ENCODE measurements at places on chromosomes 11 and 22.

DNA sequence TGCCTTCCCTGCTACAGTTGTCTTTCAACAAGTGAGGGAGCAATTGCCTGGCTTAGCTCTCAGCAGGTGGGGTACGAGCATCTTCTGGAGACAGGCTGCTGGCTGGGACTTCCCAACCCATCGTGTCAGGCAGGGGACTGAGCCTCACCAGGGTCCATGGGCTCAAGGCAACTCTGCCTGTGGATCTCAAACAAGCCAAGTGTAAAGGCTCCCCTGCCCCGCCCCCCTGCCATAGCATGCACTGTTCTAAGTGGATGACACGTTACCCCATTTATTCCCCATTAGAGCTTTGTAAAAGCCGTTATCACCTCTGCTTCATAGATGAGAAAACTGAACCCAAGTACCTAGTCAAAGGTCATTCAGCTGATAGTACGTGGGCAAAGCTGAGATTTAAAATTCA lies 222.9 kb downstream of the NTM start:
- DNase-seq, result no peak

GRCh38 chr11:71145988-71146824 lies 106.2 kb downstream of the SHANK2 start:
- DNase-seq, result no peak

- DNase-seq, result peak; percentile 27
These were observed 3.9 kb downstream of the MYEOV start for GRCh38 chr11:69297787-69298266.

GRCh38 chr11:65634905-65635731 lies 2.8 kb upstream of the SIPA1 start:
- DNase-seq, result no peak

DNA sequence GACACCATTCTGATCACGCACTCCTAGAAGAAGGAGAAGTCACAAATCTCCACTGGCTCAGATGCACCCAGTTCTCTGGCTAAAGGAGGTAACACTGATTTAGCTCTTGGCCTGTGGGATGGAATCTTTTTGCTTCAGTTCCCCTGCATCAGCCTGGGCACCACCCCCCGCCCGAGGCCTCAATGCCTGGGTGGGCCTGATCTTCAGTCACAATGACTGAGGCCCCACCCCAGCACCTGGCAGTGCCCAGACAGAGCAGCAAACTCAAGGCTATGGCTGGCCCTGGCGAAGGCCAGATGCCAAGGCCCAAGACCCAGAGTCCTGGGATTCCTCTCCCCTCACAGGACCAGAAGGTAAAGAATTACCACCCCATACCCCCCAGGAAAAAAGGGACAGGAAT lies 5.0 kb downstream of the CYB561A3 start:
- no peak for DNase-seq

- DNase-seq, result no peak
These were observed 2.6 kb upstream of the C11orf91 start for GRCh38 chr11:33703234-33703633.

DNA sequence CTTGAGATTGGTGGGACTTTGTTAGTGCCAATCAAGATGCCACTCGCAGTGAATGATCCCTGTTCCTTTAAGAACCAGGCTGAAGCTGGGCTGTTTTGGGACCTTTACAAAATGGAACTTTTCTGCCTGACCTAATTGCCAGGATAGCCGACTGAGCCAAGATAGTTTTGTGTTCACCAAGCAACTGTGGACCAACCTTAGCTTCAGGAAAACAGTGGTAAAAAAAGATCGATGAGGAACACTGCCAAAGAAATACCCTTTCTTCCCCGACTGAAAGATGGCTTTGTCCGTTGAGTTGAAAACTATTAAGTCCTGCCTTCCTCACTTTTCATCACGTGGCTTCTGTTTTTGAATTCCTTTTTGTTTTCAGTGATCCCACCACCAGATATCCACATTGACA lies 157.9 kb upstream of the SORL1-AS1 start:
- no peak for DNase-seq

DNA sequence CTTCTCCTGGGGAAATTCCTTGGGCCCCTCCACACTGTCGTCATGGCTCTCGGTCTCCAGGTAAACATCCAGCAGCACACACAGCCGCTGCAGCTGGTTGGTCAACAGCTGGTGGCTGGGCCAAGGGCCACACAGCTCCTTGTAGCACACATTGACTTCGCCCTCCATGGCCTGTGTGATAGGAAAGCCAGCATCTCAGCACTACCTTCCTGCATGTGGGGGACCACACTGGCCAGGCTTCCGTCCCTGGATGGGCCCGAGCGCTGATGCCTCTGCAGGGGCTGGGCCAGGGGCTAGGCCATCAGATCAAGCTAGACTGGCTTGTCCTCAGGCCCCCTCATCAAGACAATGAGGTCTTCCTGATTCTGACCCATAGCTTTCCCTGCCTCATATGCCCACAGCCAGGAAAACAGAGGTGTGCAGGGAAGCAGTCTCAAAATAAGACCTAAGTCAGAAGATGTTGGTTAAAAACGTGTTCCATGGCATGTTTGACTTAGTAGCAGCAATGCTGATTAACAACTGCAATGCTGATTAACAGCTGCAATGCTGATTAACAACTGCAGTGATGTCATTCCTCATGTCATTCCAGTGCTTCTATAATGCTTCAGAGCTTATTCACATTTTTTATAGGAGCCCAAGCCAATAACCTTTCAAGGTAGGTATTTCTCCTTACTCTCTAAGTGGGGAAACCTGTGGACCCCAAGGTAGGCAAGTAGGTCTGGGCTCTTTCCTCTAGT lies 31.3 kb downstream of the NEFH start:
- no peak for DNase-seq

DNA sequence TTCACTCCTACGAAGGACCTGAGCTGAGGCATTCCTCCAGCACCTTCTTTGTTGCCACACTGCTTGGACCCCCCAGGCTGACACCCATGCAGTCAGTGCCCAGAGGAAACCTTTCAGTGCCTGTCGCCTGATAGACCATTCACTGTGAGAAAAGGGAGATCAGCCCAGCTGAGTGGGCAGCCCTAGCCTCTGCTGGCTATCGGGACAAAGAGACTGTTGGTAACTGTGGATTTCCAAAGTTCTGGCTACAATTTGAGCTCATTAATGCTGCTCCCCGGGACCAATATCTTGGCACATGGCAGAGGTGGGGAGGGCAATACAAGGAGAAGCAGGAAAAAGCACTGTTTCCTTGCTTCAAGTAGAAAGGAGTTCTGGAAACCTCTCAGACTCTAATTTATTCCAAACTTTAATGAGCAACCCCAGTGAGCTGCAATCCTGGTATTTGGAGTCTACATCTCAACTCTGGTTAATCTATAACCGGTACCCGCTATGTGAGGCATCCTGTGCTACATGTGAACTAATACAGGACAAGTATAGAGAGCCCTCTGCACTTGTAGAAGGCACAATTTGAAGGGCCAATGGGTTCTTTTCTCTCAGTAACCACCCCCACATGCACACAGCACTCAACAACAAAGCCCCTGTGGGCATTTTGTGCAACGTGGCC lies 200.7 kb upstream of the NCAM1 start:
- DNase-seq, result no peak

- no peak for DNase-seq
These were observed 16.7 kb upstream of the OR9Q1 start for GRCh38 chr11:58006940-58007339.

DNA sequence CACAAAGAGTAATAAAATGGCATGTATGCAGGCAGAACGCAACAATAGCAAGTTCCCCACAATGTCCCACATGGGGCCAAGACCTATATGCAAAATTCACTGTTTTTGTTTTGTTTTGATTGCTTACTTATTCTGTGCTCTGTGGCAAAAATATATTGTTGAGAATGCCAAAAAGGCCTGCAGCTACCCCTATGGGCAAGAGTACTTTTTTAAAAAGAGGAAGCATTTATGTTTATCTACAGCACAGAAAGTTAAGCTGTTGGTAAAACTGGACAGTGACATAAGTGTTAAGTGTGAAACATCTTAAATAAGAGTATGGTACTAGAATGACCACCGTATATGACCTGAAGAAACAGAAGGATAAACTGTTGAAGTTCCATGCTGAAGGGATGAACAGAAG lies 301.9 kb upstream of the ZC3H12C start:
- no peak for DNase-seq

- DNase-seq, result no peak
These were observed 7.0 kb downstream of the FADD start for GRCh38 chr11:70210051-70210501.

DNA sequence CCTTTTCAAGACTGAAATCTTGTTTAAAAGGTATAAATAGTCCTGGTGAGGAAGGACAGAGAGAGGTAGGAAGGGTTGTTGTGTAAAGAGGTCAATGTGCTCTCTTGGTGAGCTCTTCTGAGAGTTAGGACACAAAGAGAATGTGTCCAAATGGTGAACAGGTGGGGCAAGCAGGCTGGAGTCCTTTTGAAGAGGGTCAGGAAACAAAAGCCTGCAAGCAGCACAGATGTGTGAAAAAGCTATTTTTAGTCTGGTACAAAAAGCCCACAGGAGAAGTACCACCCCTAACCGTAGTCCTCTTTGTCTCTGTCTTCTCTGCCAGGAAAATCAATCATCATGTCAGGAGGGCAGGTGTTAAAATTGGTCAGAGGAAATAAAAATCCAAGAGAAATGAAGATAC lies 54.4 kb upstream of the SYN3 start:
- no peak for DNase-seq

DNA sequence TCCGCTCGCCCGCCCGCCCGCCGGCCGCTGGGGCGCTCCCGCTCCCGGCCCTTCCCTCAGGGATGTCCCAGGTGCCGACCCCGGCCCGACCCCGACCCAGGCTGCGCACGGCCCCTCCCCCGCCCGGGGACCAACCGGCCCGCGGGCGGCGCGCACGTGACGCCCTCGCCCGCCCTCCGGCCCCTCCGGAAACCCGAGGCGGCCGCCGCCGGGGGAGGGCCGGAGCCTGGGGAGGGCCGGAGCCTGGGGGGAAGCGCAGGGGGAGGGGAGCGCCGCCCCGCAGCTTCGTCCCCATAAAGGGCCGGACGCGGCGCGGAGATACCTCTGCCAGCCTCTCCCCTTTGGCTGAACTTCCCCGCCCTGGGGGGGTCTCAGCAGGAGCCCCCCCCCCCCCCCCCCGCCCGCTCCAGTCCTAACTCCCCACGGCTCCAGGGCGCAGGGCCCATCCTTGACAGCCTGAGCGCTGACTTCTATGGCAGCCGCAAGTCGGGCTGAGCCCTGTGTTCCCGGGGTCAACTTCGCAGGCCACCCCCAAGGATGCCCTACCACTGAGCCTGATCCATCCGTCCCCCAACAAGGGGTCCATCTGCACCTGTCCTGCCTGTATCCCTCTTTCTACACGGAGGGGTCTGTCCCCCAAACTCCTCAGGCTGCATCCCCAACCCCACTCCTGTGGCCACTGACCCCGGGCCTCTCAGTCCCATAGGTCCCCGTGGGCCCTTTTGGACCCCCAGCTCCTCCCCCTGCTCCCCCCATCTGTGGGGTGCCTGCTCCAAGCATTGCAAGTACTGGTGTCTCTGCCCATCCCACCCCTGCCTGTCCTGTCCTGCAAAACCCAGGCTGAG lies at the start of gene MAPK12:
TSS of gene MAPK12 (minus strand) at position 69 of the 845 bp plus-strand sequence. CDS start 174 bp downstream, outside the sequence.
- no peak for DNase-seq

DNA sequence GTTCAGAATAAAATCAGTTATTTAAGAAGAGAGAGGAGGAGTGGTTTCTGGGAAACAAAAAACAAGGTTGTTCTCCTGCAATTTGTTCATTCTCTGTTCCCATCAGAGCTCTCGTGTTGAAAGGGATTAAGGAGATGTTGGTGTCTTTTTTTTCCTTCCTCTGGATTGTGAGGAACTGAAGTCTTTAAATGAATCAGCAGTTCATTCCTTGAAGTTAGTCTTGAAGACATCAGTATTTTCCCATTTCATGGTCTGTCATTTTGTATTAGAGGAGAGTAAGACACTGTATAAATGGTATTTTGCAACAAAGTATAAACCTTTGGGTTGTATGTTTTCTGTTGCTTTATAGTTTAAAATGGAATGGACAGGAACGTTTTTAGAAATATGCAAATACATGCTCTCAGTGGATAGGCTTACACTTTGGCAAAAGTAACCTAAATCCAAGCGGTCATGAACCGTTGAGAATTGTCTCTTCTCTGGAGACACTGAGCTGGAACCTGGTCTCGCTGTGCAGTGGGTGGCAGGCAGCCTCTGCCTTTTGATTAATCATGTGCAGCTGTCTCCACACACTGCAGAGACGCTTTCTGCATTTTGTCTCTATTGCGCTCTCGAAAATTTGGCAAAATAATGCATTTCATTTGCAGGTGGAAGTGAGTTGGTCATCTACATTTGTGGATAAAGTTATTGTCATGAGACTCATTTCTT lies 33.0 kb downstream of the SAMM50 start:
- DNase-seq, result no peak

DNA sequence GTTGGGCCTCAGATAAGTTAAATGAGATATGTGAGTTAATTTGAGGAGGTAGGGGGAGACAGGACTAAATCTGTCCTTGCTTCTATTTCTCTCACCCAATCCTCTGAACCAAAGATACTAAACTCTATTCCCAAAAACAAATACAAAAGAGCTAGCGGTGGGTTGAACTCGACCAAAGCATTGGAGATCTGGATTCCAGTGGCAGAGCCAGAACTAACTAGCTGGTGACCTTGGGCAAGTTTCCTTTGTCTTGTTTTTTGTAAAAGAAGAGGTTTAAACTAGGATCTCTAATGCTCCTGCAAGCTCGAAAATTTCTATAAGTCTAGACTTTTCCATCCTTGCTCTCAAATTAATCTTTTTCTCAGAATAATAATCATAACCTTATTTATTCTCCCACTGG lies 1.5 kb downstream of the ME3 start:
- DNase-seq, result no peak

GRCh38 chr22:42716221-42716620 lies 4.4 kb downstream of the A4GALT start:
- DNase-seq, result no peak

DNA sequence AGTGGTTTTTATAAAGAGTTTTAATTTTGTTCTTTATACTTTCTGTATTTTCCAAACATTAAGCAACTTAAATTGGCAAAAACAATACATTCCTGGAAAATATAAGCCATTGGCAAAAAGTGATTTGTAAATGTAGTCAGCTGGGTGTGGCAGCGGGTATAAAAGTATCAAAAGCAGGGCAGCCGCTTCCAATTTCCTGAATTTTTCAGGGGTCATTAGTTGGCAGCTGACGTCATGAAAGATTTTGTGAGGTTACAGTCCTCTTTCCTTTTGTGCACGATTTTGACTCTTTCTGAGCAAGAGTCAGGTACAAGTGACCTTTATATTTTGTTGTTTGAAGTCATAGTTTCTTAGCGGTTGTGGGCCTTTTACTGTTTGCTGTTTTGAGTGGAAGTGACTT lies at the start of gene OOSP3:
TSS of gene OOSP3 (plus strand) at position 208 of the 400 bp plus-strand sequence. CDS start at position 235, 27 bp downstream.
- no peak for DNase-seq

- DNase-seq, result no peak
These were observed 1225.7 kb downstream of the JRKL start for GRCh38 chr11:97615546-97615945.

GRCh38 chr11:2846470-2846869 lies 39.1 kb downstream of the CDKN1C start:
- DNase-seq, result no peak

DNA sequence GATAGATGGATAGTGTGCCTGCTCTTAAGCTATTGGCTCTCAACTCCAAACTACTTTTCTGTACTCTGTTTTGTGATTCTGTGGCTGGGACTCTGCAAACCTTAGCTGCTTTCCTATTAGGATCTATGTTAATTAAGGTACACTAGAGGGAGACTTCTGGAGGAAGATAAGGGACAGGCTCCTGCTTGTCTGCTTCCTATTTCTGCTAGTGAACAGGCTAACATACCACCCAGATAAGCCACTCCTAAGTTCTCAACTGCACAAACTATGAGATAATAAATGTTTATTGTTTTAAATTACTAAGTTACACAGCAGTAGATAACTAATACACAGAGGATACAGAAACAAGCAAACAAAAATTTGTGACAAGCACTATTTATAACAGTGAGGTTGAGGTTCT lies 10.2 kb upstream of the NXPE2 start:
- DNase-seq, result no peak

All from activated gamma-delta T cell treated with anti-CD3 and anti-CD28 coated beads, Interleukin-2, amount 50 U/mL, for 16 hours (primary cell).